Stomach (tissue), 19 donors: ENCODE measurements at places on chromosomes 5 and 9. TPM values are rescaled to one million over a fixed set of nuclear protein-coding genes. Genes with fewer than 3 reads are reported as not detected.
A peak's percentile ranks its signal among the peaks of the same experiment; 100 is the strongest.

- no peak overlapping the region for H3K4me3 ChIP-seq
- H3K27ac ChIP-seq: no peak overlapping the region
- no peak for DNase-seq
- no peaks in the 10 kb centered on the region for H3K4me1 ChIP-seq
These were observed 17.4 kb downstream of the AMBP start for GRCh38 chr9:114060711-114061110.

DNA sequence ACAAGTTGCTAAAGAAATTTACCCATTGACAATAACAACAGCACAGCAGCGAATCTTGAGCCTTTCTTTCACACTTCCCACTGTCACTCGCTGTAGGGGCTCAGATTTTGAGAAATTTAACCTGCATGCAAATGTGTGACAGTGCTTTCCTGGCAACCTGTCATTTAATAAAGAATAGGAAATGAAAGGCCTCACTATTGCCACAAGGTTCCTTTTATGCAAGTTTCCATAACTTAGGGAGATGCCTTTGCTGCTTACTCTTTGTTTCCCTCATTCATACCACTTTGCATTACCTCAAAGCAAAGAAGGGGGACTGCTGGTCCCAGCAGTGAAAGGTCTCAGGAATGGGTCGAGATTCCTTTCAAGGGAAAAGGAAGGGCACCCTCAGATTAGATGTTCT, 49.5 kb downstream of the PTCD2 start:
- H3K27me3 ChIP-seq: no peaks in the 10 kb centered on the region
- no peak overlapping the region for H3K4me3 ChIP-seq
- H3K4me1 ChIP-seq: peaks cover 12% of the 10 kb centered on the region
- no peak for DNase-seq
- H3K27ac ChIP-seq: no peak overlapping the region

DNA sequence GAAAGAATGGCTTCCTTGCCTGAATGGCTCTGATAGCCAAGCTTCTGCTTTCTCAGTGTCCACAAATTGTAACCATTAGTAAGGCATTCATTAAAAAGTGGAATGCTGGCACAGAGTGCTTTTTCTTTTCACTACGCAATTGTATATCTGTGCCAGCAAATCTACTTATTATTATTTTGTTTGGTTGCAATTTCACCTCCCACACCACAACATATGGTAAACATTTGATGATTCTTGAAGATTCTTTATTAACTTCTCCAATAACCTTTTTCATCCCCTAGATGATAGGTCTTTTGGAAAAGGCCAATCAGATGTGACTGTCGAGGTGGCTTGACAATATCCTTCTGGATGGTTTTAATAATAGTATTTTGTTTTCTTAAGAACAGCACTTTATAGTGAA, 234.1 kb downstream of the TMEM38B start:
- no peak overlapping the region for H3K4me3 ChIP-seq
- no peaks in the 10 kb centered on the region for H3K36me3 ChIP-seq
- H3K27ac ChIP-seq: no peak overlapping the region
- DNase-seq: no peak
- no peaks in the 10 kb centered on the region for H3K4me1 ChIP-seq

- H3K4me1 ChIP-seq: no peaks in the 10 kb centered on the region
- H3K36me3 ChIP-seq: no peaks in the 10 kb centered on the region
- H3K4me3 ChIP-seq: no peak overlapping the region
These were observed 126.0 kb upstream of the MAN2A1 start for GRCh38 chr5:109563739-109564138.

DNA sequence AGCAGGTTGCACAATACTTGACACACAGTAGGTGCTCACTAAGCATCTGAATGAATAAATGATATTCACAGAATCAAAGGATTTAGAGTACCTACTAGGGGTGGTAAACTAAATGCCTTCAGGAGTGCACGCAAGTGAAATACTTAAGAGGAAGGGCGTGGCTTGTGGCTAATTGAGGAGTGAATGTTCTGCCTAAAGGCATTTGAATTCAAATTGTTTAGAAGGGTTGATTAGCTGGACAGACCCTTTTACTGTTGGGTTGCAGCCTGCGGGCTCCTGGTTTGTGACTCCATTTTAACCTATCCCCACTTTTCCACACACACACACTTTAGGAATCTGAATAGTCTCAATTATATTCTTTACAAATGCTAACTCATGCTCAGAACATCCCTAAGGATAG, 63.1 kb downstream of the PPP2R2B start:
- H3K27me3 ChIP-seq: no peaks in the 10 kb centered on the region
- no peaks in the 10 kb centered on the region for H3K4me1 ChIP-seq
- DNase-seq: no peak
- H3K27ac ChIP-seq: no peak overlapping the region
- no peak overlapping the region for H3K4me3 ChIP-seq
- no peaks in the 10 kb centered on the region for H3K36me3 ChIP-seq

- H3K4me3 ChIP-seq: no peak overlapping the region
- H3K27me3 ChIP-seq: no peaks in the 10 kb centered on the region
- H3K4me1 ChIP-seq: peaks cover 8% of the 10 kb centered on the region
- H3K27ac ChIP-seq: no peak overlapping the region
- H3K36me3 ChIP-seq: no peaks in the 10 kb centered on the region
These were observed 93.3 kb downstream of the EFNA5 start for GRCh38 chr5:107577394-107577950.

GRCh38 chr9:81791076-81791475, 101.7 kb upstream of the TLE1 start:
- H3K36me3 ChIP-seq: no peaks in the 10 kb centered on the region
- H3K4me1 ChIP-seq: peaks cover 11% of the 10 kb centered on the region

DNA sequence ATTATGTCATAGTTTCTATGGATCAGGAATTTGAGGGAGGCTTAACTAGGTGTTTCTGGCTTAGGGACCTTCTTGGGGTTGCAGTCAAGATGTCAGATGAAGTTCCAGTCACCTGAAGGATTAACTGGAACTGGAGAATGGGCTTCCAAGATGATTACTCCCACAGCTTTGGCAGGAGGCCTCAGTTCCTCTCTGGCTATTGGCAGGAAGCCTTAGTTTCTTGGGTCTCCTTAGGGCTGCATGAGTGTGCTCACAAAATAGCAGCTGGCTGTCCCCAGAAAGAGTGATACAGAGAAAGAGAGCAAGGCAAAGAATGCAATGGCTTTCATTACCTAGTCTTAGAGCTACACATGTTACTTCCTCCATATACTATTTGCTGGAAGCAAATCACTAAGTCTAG, 138.1 kb upstream of the TLE4 start:
- H3K27me3 ChIP-seq: peaks cover 9% of the 10 kb centered on the region
- H3K36me3 ChIP-seq: no peaks in the 10 kb centered on the region
- no peak overlapping the region for H3K4me3 ChIP-seq
- no peak for DNase-seq

DNA sequence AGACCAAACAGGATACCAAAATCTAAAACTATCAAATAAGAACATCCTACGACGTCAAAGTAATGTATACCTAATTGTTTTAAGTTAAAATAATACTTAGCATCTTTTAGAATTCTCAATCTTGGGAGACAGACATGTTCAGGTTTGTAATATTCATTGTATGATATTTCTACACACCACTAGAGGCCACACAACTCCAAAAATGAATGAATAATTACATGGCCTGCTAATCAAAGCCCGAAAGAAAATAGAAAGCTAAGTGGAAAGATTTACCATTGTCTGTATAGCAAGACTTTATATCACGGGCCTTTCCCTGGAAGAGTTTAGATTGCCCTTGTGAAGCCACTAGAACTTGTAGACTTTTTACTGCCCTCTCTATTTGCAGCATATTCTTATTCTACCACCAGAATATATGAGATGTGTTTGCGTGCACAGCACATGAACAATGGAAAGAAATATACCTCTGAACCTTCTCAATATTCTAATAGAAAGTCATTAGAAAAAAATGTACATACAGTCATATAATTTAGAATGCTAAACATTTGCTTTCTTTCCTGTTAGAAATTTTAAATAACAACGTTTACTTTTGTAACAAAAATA, 380.1 kb upstream of the NUDT12 start:
- H3K27ac ChIP-seq: no peak overlapping the region
- no peaks in the 10 kb centered on the region for H3K4me1 ChIP-seq
- H3K27me3 ChIP-seq: no peaks in the 10 kb centered on the region
- no peak for DNase-seq

- H3K27me3 ChIP-seq: no peaks in the 10 kb centered on the region
- no peaks in the 10 kb centered on the region for H3K4me1 ChIP-seq
- H3K36me3 ChIP-seq: no peaks in the 10 kb centered on the region
- no peak for DNase-seq
- H3K4me3 ChIP-seq: no peak overlapping the region
These were observed 214.4 kb downstream of the FOXD4L6 start for GRCh38 chr9:40913928-40914673.

OR1Q1 gene
- not detected for total RNA-seq

PAPPA gene
- 0.87 TPM for total RNA-seq

- no peaks in the 10 kb centered on the region for H3K4me1 ChIP-seq
- no peaks in the 10 kb centered on the region for H3K27me3 ChIP-seq
- no peak overlapping the region for H3K27ac ChIP-seq
These were observed 155.0 kb downstream of the SAXO1 start for GRCh38 chr9:18877984-18878383.

NOTCH1 gene
- 18.4 TPM for total RNA-seq

SLC25A2 gene
- not detected for total RNA-seq

FGF18 gene
- not detected for total RNA-seq

DNA sequence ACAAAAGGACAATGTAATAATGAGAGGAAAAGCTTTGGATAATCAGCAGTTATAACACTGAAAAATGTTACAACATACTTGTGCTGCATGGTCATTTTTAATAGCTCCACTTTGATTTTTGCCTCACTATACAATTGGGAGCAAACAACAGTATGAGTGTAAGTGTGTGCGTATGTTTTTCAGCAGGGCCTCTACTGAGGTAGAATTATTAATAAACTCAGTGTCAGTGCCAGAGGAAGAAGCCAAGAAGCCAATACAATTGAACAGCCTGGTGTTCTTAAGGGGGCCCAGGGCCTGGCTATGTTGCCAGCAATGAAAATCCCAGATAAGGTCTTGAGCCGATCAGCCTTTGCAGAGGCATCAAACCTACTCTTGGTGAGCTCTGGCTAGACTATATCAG, 16.1 kb upstream of the RLN1 start:
- H3K36me3 ChIP-seq: peaks cover 18% of the 10 kb centered on the region
- no peaks in the 10 kb centered on the region for H3K27me3 ChIP-seq
- no peak overlapping the region for H3K27ac ChIP-seq
- DNase-seq: no peak
- H3K4me3 ChIP-seq: no peak overlapping the region

GRCh38 chr5:56558131-56558745, 257.1 kb upstream of the MAP3K1 start:
- H3K4me1 ChIP-seq: no peaks in the 10 kb centered on the region
- no peaks in the 10 kb centered on the region for H3K27me3 ChIP-seq
- DNase-seq: no peak
- no peaks in the 10 kb centered on the region for H3K36me3 ChIP-seq

- no peak overlapping the region for H3K4me3 ChIP-seq
- H3K36me3 ChIP-seq: no peaks in the 10 kb centered on the region
- peak; percentile 67 for DNase-seq
- no peaks in the 10 kb centered on the region for H3K4me1 ChIP-seq
These were observed 525.6 kb downstream of the PDE4D start for GRCh38 chr5:59367791-59368394.

- H3K4me3 ChIP-seq: no peak overlapping the region
- no peaks in the 10 kb centered on the region for H3K27me3 ChIP-seq
- no peaks in the 10 kb centered on the region for H3K4me1 ChIP-seq
- H3K27ac ChIP-seq: no peak overlapping the region
- H3K36me3 ChIP-seq: peaks cover 25% of the 10 kb centered on the region
These were observed 30.0 kb downstream of the OXCT1 start for GRCh38 chr5:41840251-41840650.

- H3K27ac ChIP-seq: no peak overlapping the region
- no peaks in the 10 kb centered on the region for H3K4me1 ChIP-seq
- H3K36me3 ChIP-seq: no peaks in the 10 kb centered on the region
These were observed 204.0 kb upstream of the PRDM9 start for GRCh38 chr5:23303435-23303834.

- no peaks in the 10 kb centered on the region for H3K4me1 ChIP-seq
- DNase-seq: no peak
- no peaks in the 10 kb centered on the region for H3K36me3 ChIP-seq
- H3K4me3 ChIP-seq: no peak overlapping the region
- no peak overlapping the region for H3K27ac ChIP-seq
- no peaks in the 10 kb centered on the region for H3K27me3 ChIP-seq
These were observed 256.9 kb upstream of the ST8SIA4 start for GRCh38 chr5:101160002-101160401.

DNA sequence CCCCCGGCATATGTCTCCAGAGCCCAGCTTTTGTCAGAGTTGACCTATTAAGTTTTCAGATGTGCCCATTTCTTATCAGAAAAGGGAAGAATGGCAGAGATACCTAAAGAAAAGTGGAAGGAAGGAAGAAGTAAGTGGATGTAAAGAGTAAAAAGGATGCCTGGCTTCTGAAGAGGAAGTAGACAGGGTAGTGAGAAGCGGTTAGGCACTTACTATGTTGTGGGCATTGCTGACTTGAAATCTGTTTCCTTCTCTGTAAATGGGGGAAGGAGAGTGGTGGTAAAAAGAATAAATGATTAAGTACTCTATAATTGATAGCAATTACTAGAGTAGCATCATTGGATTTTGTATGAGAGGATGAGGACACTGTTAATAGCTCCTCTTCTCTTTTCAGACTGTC, 9.9 kb downstream of the ANP32B start:
- no peak for DNase-seq
- H3K4me3 ChIP-seq: no peak overlapping the region
- peaks cover 81% of the 10 kb centered on the region for H3K4me1 ChIP-seq

DNA sequence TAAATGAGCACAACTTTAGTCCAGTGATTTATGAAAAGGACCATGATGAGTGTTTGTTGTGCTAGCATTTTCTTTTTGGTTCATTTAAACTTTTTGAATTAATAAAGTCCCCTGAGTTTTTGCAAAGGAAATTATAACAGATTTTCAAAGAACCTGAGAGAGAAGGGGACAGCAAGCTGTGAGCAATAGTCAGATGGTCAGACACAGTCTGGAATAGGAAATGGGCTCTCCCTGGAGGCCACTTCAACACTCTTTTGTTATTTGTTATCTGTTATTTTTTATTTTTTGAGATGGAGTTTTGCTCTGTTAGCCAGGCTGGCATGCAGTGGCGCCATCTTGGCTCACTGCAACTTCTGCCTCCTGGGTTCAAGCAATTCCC, 171.1 kb downstream of the ARHGEF28 start:
- H3K4me3 ChIP-seq: no peak overlapping the region
- DNase-seq: no peak
- peaks cover 5% of the 10 kb centered on the region for H3K4me1 ChIP-seq
- H3K27ac ChIP-seq: no peak overlapping the region
- peaks cover 13% of the 10 kb centered on the region for H3K36me3 ChIP-seq
- no peaks in the 10 kb centered on the region for H3K27me3 ChIP-seq

GRCh38 chr5:77316871-77317661, 106.6 kb downstream of the PDE8B start:
- H3K27me3 ChIP-seq: no peaks in the 10 kb centered on the region
- H3K36me3 ChIP-seq: no peaks in the 10 kb centered on the region
- no peak overlapping the region for H3K4me3 ChIP-seq
- DNase-seq: no peak

DNA sequence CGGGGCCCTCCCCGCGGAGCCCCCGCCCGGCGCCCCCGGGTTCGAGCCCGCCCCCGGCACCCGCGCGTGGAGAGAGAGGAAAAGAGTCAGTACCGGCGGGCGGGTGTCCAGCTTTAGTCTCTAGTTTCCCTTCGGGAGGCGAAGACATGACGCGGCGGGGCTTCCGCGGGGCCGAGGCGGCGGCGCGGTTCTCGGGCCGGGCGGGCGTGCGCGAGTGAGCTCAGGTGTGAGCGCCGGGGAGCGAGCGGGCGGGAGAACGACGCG, 181 bp downstream of the DAP start:
- peak overlapping the region; percentile 87 for H3K4me3 ChIP-seq
- no peak for DNase-seq
- H3K27me3 ChIP-seq: no peaks in the 10 kb centered on the region
- peaks cover 67% of the 10 kb centered on the region for H3K4me1 ChIP-seq
- no peaks in the 10 kb centered on the region for H3K36me3 ChIP-seq
